ENCODE measurements at places on chromosomes 3 and 15. TPM values are rescaled to one million over a fixed set of nuclear protein-coding genes. Genes with fewer than 3 reads are reported as not detected.

- H3K4me1 ChIP-seq, result peaks cover 69% of the 10 kb centered on the region
- no peak overlapping the region for H3K4me3 ChIP-seq
- H3K36me3 ChIP-seq, result no peaks in the 10 kb centered on the region
- H3K27ac ChIP-seq, result peak overlapping the region; percentile 90
- DNase-seq, result no peak
Observed at GRCh38 chr3:123638936-123639689, 54.3 kb upstream of the HACD2 start.

GRCh38 chr15:26888761-26889160 is 21.9 kb downstream of the GABRA5 start:
- H3K27me3 ChIP-seq, result peaks cover 7% of the 10 kb centered on the region
- no peak overlapping the region for H3K27ac ChIP-seq
- no peak overlapping the region for H3K4me3 ChIP-seq
- no peaks in the 10 kb centered on the region for H3K4me1 ChIP-seq
- H3K36me3 ChIP-seq, result no peaks in the 10 kb centered on the region
- DNase-seq, result no peak

DNA sequence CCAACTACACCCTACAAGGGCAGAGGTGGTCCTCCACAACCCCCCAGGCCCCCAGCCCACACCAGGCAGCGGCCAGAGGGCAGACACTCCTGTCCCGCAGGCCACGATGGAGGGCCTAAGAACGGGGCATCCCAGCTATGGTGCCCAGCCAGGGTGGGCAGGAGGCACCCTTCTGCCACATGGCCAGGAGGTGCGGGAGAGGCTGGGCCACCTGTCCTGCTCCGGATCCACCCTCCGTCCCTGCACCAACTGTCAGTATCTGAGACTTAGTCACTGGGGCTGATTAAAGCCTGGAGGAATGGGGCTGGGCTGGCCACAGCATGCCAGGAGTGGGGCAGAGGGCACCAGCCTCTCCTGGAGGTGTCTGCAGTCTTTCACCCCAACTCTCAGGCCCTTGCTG is 37.9 kb downstream of the TNK2 start:
- no peaks in the 10 kb centered on the region for H3K4me1 ChIP-seq
- no peak for DNase-seq
- H3K27ac ChIP-seq, result no peak overlapping the region
- H3K27me3 ChIP-seq, result no peaks in the 10 kb centered on the region
- H3K36me3 ChIP-seq, result peaks cover 6% of the 10 kb centered on the region
- no peak overlapping the region for H3K4me3 ChIP-seq

The ACKR2 gene
- 0.19 TPM for total RNA-seq

- no peak overlapping the region for H3K27ac ChIP-seq
- H3K4me1 ChIP-seq, result peaks cover 25% of the 10 kb centered on the region
- DNase-seq, result no peak
- no peaks in the 10 kb centered on the region for H3K27me3 ChIP-seq
Observed at GRCh38 chr15:38283010-38283409, 30.4 kb downstream of the SPRED1 start.

The HCN4 gene
- not detected for total RNA-seq

GRCh38 chr3:194178669-194179068 is 42.7 kb downstream of the HES1 start:
- H3K4me1 ChIP-seq, result peaks cover 15% of the 10 kb centered on the region
- peaks cover 63% of the 10 kb centered on the region for H3K27me3 ChIP-seq
- H3K4me3 ChIP-seq, result no peak overlapping the region
- DNase-seq, result no peak

The GOLGA8M gene
- 2.7 TPM for total RNA-seq

DNA sequence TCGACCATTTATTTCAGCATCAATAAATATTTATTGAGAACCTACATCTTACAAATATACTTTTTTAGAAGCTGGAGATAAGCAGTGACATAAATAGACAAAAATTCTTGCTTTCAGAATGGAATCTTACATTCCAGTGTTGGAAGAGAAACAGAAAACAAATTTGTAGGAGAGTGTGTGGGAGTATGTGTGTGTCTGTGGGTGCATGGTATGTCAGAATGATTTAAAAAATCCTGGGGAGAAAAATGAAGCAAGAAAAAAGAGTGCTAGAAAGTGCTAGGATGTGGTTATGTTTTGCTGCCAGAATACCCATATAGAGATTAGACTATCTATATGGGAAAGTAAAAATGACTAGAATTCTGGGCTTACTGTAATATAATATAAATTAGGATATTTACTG is 561.7 kb upstream of the SGO1 start:
- H3K36me3 ChIP-seq, result no peaks in the 10 kb centered on the region
- no peak overlapping the region for H3K4me3 ChIP-seq
- H3K4me1 ChIP-seq, result no peaks in the 10 kb centered on the region
- no peak overlapping the region for H3K27ac ChIP-seq
- no peaks in the 10 kb centered on the region for H3K27me3 ChIP-seq
- no peak for DNase-seq

DNA sequence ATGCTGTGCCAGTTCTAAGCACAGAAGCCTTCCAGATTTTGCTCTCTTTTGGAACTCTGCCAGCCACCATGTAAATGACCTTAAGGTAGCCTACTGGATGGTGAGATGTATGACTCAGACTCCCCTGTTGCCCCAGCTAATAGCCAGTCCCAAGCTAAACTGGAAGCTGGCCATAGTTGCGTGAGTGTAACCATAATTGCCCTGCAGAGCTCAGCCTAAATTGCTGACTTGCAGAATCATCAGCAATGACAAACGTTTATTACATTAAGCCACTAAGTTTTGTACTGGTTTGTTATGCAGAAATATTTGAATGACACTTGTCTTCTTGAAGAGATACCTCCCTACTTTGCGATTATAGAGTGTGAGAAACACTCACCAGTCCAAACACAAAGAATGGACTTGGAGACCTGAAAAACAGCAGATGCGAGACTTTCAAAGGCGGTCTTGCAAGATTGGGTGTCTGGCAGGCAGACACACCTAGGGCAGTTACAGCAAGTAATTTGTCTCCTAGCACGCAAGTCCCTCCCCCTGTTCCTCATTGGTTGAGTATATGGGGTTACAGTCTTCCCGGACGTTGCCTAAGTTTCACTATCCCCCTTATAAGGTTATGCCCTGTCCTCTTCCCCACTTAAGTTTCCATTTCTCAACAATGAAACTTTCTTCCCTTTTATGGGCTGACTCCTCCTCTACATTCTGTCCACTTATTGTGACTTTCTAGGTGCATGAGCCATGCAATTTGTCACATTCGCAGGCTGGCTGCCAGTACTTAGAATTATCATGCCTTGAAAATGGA is 83.6 kb upstream of the XCR1 start:
- H3K27ac ChIP-seq, result no peak overlapping the region
- H3K4me1 ChIP-seq, result peaks cover 14% of the 10 kb centered on the region
- H3K4me3 ChIP-seq, result no peak overlapping the region
- no peaks in the 10 kb centered on the region for H3K36me3 ChIP-seq
- peaks cover 3% of the 10 kb centered on the region for H3K27me3 ChIP-seq
- DNase-seq, result no peak

DNA sequence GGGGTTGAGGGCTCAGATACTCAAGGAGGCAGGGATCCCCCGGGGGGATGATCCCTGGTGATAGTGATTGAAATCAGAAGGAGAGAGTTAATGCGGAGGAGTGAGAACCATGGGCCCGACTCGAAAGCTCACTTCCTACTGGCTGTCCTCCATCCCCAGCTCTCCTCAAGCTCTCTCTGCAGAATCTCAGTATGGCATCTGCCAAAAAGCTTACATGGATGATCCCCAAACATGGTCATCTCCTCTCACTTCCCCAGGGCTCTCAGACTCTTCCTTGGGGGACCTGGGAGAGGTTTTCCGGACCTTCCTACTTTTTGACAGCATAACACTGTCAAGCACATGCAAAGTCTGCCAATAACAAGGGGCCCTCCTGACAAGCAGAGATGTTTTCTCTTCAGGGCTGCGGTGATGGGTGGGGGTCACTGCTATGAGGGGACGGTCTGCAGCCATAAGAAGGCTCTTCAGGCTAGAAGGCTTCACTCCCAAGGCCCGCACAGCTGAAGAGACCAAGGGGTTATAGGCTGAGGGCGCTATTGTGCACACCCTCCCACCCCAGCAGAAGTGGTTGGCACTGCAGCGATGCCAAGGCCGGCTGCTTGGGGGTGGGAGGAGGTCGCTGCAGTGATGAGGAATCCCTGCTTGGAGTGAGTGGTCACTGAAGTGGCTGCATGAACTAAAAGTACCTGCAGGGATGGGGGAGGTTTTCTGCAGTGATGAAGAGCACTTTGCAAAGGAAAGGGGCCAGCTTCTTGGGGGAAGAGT is 828 bp upstream of the VWA5B2 start:
- H3K4me3 ChIP-seq, result peak overlapping the region; percentile 70
- no peak overlapping the region for H3K27ac ChIP-seq
- DNase-seq, result no peak
- no peaks in the 10 kb centered on the region for H3K36me3 ChIP-seq

- H3K36me3 ChIP-seq, result no peaks in the 10 kb centered on the region
- H3K27me3 ChIP-seq, result peaks cover 3% of the 10 kb centered on the region
- no peak for DNase-seq
Observed at GRCh38 chr3:197420115-197420514, 121.7 kb upstream of the DLG1 start.

DNA sequence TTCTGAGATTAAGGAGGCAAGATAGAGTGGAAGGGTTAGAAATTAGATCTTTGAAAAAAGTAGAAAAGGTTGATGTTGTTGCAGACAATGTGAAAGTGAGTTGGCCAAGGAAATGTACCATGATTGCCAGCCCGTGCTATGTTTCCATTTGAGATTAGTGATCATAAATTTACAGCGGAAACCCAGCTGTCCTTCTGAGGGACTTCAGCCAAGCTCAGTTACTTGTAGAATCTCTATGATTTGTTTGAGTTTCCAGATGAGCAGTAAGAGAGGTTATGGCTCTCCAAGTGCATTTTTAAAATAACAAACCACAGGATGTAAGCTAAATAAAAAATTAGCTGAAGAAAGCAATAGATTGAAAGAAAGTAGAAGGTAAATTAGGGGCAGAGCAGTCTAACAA is 54.2 kb upstream of the RBMS3 start:
- no peak overlapping the region for H3K27ac ChIP-seq
- H3K36me3 ChIP-seq, result no peaks in the 10 kb centered on the region
- peaks cover 30% of the 10 kb centered on the region for H3K4me1 ChIP-seq
- H3K4me3 ChIP-seq, result no peak overlapping the region
- no peak for DNase-seq
- no peaks in the 10 kb centered on the region for H3K27me3 ChIP-seq

- H3K4me1 ChIP-seq, result peaks cover 8% of the 10 kb centered on the region
- DNase-seq, result no peak
- H3K36me3 ChIP-seq, result no peaks in the 10 kb centered on the region
- no peak overlapping the region for H3K27ac ChIP-seq
- peaks cover 8% of the 10 kb centered on the region for H3K27me3 ChIP-seq
Observed at GRCh38 chr15:65333856-65334255, 29.4 kb downstream of the RNU5B-1 start.

The FOXL2NB gene
- 0.21 TPM for total RNA-seq

The ABHD14A gene
- total RNA-seq, result 12.2 TPM

The CEP19 gene
- 4.1 TPM for total RNA-seq

DNA sequence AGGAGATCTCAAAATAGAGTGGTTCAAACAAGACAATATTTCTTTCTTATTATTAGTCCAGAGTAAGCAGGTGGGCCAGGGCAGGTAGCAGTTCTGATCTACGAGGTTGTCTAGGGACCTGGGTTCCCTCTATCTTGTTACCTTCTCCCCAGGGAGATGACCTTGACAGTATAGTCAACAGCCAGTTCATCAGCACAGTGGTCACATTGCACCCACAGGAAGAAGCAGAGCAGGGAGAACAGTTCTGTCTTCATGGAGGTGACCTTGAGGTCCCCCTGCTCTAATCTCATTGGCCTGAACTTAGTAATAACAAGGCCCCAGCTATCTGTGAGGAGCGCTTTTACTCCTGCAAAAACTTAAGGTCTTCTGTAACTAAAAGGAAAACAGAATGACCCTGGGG is 21.7 kb downstream of the SLC49A4 start:
- no peaks in the 10 kb centered on the region for H3K4me1 ChIP-seq
- H3K27me3 ChIP-seq, result no peaks in the 10 kb centered on the region
- DNase-seq, result no peak
- H3K27ac ChIP-seq, result no peak overlapping the region

GRCh38 chr3:115937054-115937453 is 313.7 kb downstream of the GAP43 start:
- no peak for DNase-seq
- H3K4me1 ChIP-seq, result no peaks in the 10 kb centered on the region
- peaks cover 24% of the 10 kb centered on the region for H3K27me3 ChIP-seq
- H3K4me3 ChIP-seq, result no peak overlapping the region
- no peak overlapping the region for H3K27ac ChIP-seq
- no peaks in the 10 kb centered on the region for H3K36me3 ChIP-seq

- H3K4me3 ChIP-seq, result no peak overlapping the region
- H3K27me3 ChIP-seq, result no peaks in the 10 kb centered on the region
- no peak overlapping the region for H3K27ac ChIP-seq
- no peaks in the 10 kb centered on the region for H3K4me1 ChIP-seq
- H3K36me3 ChIP-seq, result no peaks in the 10 kb centered on the region
Observed at GRCh38 chr3:8070011-8070410, 431.6 kb upstream of the LMCD1 start.

DNA sequence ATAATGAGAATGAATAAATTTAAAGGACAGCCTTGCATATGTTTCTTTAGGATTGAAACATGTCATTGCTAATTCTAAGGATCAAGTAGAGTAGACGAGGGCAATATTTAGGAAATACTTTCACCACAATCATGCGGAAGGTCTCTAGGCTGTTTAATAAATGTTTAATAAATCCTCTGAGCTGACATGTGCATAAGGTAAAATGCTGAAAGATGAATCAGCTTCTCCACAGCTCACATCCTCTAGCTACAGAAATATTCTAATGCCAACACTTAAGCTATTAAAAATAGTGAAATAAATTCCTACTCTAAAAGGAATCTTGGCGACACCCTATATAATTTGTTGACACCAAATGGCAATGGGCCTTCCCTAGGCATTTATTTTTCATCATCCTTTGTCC is 407.3 kb downstream of the TBL1XR1 start:
- no peaks in the 10 kb centered on the region for H3K36me3 ChIP-seq
- no peak overlapping the region for H3K4me3 ChIP-seq
- no peaks in the 10 kb centered on the region for H3K4me1 ChIP-seq
- DNase-seq, result no peak

GRCh38 chr3:170046269-170047132 is 8.7 kb downstream of the GPR160 start:
- peaks cover 14% of the 10 kb centered on the region for H3K4me1 ChIP-seq
- no peaks in the 10 kb centered on the region for H3K36me3 ChIP-seq
- no peak overlapping the region for H3K4me3 ChIP-seq
- peak overlapping the region; percentile 15 for H3K27ac ChIP-seq

GRCh38 chr3:101675709-101676215 is 1.2 kb downstream of the ZBTB11 start:
- H3K27me3 ChIP-seq, result no peaks in the 10 kb centered on the region
- H3K4me1 ChIP-seq, result peaks cover 33% of the 10 kb centered on the region
- DNase-seq, result no peak

Data from osteocyte (in vitro differentiated cells).